ENCODE measurements at places on chromosomes 6 and 20. TPM values are rescaled to one million over a fixed set of nuclear protein-coding genes. Genes with fewer than 3 reads are reported as not detected.

Gene GTSF1L
- not detected for total RNA-seq

Gene MTFR2
- total RNA-seq: 3.5 TPM

Gene SLC35A1
- 15.6 TPM for total RNA-seq

Gene DSN1
- 12.5 TPM for total RNA-seq

Gene FAM83C
- not detected for total RNA-seq

Gene SLC22A2
- total RNA-seq: not detected

Gene BPIFA1
- total RNA-seq: not detected

Gene HCRTR2
- total RNA-seq: not detected

Gene PRELID3B
- total RNA-seq: 82.7 TPM

Gene NFS1
- total RNA-seq: 45.2 TPM

Gene GRM1
- total RNA-seq: under 0.01 TPM

Gene SDC4
- total RNA-seq: 65.5 TPM

Gene SLC24A3
- under 0.01 TPM for total RNA-seq

Gene ZFP57
- total RNA-seq: 2.7 TPM

Gene SPO11
- not detected for total RNA-seq

Gene ELOVL2
- 0.39 TPM for total RNA-seq

Gene OR2H1
- not detected for total RNA-seq

Gene C20orf144
- total RNA-seq: 0.20 TPM

Gene SLC44A4
- not detected for total RNA-seq

Gene SAMD5
- total RNA-seq: not detected

Gene MATN4
- total RNA-seq: under 0.01 TPM

Gene SNX9
- total RNA-seq: 65.0 TPM

Gene MYLK4
- 0.73 TPM for total RNA-seq

Gene SLC17A2
- total RNA-seq: not detected

Gene AHCY
- 122 TPM for total RNA-seq

Gene HTR1E
- not detected for total RNA-seq

Gene PBOV1
- not detected for total RNA-seq

Gene HAO1
- total RNA-seq: not detected

Gene DDO
- 0.39 TPM for total RNA-seq

Gene PDE10A
- 0.73 TPM for total RNA-seq

Gene PPP1R3G
- total RNA-seq: 1.8 TPM

Gene HNF4A
- total RNA-seq: not detected
